ENCODE measurements at places on chromosomes 7 and 10.

DNA sequence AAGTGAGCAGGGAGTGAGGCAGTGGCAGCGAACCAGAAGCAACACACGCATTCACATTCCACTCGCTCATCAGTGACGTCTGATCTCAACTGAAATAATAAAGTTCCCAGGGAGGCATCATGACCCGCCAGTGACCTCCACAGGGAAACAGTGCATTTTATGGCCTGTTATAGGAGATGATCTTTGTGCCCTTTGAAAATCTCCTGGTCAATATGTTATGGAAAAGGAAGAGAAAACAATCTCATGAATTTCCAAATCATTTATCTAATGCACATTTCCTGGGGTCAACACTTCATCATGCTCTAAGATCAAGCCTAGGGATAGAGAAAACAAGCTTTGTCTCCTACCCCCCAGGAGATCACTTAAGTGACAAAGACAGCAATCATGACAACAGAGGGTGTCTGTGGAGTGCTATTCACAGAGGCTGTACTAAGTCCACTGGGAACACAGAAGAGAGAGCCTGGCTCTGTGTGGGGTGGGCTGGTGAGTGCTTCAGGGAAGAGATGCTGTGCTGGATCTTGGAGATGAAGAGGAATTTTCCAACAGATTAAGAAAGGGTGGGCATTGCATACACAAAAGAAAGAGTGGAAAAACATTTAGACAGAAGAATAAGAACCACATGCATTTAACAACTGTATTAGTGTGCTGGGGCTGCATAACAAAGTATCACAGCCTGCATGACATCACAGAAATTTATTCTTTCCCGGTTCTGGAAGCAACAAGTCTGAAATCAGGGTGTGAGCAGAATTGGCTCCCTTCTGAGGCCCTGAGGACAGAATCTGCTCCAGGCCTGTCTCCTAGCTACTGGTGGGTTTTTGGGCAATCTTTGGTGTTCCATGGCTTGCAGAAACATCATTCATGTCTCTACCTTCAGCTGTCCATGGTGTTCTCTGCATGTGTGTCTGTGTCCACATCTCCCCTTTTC, 613.9 kb upstream of the IGFBP3 start:
- DNase-seq, result no peak

DNA sequence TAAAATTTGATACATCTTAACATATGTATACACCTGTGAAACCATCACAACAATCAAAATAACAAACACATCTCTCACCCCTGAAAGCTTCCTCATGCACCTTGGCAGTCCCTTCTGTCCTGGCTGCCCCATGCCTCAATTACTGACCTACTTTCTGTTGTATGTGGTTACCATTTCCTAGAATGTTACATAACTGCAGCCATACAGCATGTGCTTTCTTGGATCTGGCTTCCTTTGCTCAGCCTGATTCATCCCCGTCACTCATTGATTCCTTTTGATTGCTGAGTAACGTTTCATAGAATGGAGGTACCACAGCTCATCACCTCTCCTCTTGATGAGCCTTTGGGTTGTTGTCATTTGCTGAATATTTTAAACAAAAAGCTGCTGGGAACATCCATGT, 165.3 kb downstream of the CELF2 start:
- DNase-seq, result no peak

DNA sequence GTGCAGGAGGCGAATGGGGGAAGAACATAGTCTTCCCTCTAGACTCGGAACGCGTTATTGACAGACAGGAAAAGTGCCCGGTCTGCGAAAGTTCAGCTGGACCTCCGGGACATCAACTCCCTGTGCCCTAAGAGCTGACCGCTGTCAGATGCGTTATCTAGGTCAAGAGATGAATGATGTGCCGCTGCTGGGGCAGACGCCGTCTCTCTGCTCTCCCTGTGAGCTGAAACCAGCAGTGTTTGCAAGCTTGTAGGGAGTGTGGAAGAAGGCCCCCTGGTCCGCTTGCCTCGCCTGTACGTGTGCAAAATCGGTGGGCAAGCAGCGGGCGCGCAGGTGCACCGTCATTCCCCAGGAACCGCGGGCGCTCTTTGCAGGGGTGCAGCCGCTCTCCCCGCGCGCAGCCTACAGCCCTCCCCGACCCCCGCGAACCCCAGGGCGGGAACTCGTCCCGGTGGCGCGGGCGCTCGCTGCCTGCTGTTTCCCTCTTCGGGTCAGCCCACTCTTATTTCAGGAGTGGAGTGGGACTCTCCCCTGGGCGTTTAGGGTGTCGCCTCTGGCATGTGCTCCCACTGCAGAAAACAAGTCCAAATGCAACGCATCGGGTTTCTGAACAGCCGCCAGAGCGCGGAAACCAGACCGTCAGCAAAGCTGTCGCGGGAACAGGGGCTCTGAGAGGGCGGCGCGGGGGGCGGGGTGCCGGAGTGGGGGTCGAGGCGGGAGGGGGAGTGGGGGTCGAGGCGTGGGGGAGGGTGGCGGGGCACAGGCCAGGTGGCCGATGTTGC, 1.8 kb upstream of the PFKFB3 start:
- no peak for DNase-seq

GRCh38 chr10:79203833-79204232, 135.1 kb downstream of the ZMIZ1 start:
- DNase-seq, result no peak

- no peak for DNase-seq
Observed at GRCh38 chr7:70325509-70326101, 727.3 kb downstream of the AUTS2 start.

DNA sequence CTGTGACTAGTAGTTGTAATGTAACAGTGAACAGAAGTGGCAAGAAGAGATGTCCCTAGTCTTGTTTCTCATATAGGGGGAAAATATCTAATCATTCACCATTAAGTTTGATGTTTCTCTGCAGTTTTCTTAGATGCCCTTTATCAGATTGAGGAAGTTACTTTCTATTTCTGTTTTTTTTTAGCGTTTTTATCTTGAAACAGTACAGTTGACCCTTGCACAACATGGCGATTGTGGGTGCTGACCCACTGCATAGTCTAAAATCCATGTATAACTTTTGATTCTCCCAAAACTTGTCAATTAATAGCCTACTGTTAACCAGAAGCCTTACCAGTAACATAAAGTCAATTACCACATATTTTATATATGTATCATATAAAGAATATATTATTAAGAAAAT, 192.0 kb downstream of the ADK start:
- DNase-seq, result no peak

DNA sequence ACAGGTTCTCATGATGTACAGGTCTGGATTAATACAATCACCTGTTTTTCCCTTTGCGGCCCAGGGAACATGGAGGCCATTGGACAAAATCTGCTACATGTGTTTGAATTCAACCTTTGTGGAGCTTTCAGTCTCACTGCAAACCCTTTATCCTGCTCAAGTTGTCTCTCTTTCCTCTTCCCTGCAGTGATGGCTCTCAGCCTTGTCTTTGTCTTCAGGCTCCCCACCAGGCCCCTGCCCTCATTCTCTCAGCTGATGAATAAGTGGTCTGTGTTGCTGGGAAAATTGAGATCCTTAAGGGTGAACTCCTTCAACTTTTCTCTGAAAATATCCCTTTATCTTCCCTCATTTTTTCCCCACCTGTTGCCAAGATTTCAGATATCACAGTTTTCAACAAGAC, 791.2 kb downstream of the GRID1 start:
- DNase-seq, result no peak

- DNase-seq, result no peak
Observed at GRCh38 chr7:135389971-135390370, 119.9 kb downstream of the CNOT4 start.

DNA sequence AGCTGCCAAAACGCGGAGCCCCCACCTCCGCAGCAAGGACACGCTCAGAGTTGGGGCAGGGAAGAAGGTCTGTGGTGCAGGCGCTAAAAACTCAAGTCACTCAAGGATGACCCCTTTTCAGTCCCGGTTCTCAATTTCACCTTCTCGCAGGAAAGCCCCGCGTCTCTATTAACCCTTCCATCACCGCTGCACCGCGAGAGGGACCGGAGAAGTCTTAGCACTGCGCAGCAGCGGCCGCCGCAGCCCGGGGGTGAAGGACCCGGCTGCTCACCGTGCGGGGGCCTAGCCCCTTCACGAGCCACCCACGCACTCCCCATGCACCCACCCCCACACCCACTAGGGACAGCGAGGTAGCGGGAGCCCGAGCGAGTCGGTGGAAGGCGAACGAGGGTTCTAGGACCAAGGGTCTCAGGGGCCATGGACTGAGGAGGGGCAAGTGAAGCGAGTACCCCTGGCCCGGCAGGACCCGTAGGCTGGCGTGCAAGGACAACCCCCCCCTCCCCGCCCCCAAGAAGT, 162.9 kb downstream of the SH3PXD2A start:
- no peak for DNase-seq

DNA sequence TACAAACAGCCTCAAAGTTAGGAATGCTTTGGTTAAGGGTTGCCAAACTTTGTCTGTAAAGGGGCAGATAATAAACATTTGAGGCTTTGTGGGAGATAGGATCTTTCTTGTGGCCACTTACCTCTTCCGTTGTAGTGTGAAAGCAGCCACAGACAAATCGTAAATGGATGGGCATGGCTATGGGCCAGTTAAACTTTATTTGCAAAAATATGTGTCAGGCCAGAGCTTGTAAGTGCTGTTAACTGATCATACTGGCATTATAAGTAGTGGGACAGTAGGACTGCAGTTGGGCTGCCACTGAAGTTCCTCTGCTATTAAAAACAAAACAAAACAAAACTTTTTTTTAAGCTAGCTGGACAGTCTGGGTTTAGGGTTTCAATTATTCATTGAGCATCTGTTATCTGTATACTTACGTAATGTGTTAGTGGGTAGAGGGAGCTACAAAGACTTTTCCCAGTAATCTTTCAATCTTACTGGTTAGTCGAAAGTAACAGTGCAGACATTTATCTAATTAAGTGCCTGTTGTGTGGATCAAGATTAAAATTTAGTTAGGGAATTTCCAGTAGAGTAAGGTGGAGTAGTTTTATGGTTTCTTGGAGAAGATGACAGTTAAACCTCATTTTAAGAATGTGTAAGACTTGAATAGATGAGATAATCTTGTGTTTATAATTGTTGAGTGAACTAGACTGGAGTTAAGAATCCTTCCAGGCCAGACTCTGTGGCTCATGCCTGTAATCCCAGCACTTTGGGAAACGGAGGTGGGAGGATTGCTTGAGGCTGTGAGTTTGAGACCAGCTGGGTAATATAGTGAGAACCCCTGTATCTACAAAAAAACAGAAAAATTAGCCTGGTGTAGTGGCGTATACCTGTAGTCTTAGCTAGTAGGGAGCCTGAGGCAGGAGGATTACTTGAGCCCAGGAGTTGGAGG, 100.1 kb downstream of the BTRC start:
- DNase-seq, result no peak

- no peak for DNase-seq
Observed at GRCh38 chr10:4643471-4643870, 182.5 kb upstream of the AKR1E2 start.

- DNase-seq, result no peak
Observed at GRCh38 chr7:70608229-70608628, 523.7 kb upstream of the GALNT17 start.

DNA sequence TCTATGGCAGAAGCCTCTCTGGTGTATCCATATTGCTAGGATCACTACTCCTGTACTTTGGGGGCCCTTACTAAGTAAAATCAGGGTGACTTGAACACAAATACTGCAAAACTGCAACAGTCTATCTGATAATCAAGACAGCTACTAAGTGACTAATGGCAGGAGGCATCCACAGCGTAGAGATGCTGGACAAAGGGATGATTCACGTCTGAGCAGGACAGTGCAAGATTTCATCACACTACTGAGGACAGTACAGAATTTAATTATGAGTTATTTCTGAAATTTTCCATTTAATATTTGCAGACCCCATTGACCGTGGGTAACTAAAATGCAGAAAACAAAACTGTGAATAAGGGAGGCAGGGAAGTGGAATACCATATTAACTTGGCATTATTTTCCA, 10.4 kb downstream of the CUL2 start:
- DNase-seq, result no peak

GRCh38 chr7:90474284-90475210, 5.1 kb downstream of the PTTG1IP2 start:
- DNase-seq, result no peak

DNA sequence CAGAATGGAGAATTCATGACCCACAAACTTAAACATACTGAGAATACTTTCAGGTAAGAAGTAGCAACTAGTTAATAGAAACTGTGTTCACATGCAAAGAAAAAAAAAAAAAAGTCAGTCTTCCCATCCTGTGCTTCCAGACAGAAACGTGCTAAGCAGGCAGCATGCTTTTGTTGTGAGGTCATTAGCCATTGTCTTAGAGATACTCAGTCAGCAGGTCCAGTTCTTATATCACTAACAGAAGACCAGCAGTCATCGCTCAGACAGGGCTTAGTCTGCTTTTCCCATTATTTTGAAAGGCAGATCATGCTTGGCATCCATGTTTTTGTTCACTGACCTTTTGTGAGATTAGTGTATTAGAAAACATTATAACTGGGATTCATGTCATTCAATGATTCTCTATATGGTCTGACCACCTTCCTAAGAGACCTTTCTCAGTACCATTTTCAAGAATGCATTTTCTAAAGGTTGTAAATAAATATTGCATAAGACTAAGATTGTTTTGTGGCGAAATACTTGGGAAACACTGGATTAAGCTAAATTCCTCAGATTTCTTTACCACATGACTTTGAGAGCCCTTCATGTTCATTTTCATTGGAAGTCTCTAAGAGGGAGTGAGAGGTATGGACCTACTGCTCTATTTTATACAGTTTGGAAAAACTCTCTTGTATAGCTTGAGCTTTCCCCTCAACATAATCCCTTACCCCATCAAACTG, 45.0 kb upstream of the AGBL3 start:
- no peak for DNase-seq

GRCh38 chr10:69457771-69458237, 6.5 kb downstream of the TSPAN15 start:
- no peak for DNase-seq

- DNase-seq, result no peak
Observed at GRCh38 chr10:129977794-129978193, 13.7 kb upstream of the EBF3 start.

DNA sequence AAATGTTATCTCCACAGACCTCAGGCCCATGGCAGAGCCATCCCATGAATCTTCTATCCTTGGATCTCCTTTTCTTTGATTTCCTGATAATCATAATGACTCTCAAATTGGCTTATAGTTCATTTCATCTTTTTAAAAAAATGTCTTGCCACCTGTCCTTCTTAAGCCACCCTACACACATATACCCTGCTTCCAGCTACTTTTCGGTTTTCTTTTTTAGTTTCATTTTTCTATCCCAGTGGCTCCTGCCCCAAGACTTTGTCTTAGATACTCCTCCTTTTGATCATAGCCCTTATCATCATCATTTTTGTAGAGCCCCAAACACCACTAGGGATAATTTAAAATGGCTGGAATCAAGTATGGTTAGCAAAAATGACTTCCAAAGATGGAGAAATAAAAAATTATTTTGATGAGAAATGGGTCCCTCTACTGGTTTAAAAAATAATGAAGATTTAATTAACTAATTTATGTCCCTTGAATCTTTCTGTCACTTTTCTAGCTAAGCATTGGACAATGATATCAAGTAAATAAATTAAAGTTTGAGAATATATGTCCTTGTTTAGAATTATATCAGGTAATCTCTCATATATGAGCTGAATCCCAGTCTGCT, 277.3 kb upstream of the SEMA3D start:
- no peak for DNase-seq

Data from activated naive CD4-positive, alpha-beta T cell treated with anti-CD3 and anti-CD28 coated beads, Interleukin-2, amount 10 ng/mL, durations not matched to agents 7 days and 5 days (primary cell).